ENCODE measurements at places on chromosomes 1 and 21.

GRCh38 chr1:44628962-44629756 lies 45.1 kb downstream of the TMEM53 start:
- DNase-seq = no peak

DNA sequence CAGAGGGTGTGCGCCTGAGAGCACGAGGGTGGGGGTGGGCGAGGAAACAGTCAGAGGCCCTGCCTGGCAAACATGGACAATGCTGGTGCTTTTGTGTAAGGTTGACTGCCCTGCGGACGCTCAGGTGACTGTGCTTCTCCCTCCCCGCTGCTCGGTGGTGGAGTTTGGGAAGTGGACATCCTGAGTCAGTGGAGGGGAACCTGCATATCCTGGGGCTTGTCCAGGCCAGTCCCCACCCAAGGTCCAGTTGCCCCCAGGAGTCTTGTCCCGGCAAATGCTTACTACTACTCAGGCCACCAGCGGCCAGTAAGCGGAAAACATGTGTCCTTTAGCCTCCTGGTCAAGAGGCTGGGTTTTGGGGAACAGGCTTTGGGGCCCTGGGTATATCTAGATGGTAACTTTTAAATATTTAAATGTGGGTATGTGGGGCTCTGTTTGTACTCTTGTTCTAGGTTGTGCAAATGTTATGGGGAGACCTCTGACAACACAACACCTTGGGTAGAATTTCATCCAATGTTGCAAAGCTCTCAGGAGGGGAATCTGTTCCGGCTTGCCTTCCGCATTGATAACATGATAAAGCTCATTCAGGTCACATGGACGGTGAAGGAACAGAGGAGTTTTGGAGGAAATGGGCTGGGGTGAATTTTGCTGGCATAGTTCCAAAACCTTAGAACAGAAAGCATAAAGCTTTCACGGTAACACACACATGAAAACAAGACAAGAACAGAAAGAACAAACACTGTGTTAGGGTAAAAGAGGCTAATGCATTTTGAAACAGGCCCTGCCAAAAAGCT lies 364.9 kb downstream of the PRDM2 start:
- no peak for DNase-seq

GRCh38 chr1:109721042-109721441 lies 9.0 kb downstream of the GSTM5 start:
- no peak for DNase-seq

GRCh38 chr1:115051850-115052249 lies 22.2 kb downstream of the TSHB start:
- DNase-seq = no peak

GRCh38 chr1:78830321-78830720 lies 176.2 kb downstream of the ADGRL4 start:
- no peak for DNase-seq

DNA sequence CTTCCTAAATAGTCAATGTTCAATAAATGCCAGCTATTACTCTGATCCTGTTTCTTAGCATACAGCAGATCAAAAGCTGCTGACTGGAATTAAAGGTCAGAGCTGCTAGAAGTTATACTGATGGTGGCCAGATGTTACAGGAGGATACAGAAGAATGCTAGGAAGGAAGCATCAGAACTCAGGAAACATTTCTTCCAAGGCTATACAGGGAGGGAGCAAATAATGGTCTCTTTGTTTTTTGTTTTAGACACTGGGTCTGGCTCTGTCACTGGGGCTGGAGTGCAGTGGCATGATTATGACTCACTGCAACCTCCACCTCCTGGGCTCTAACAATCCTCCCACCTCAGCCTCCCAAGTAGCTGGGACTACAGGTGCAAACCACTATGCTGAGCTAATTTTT lies 175.5 kb downstream of the RGS7 start:
- no peak for DNase-seq

- no peak for DNase-seq
These were observed 10.4 kb upstream of the SPATC1L start for GRCh38 chr21:46194374-46195334.

DNA sequence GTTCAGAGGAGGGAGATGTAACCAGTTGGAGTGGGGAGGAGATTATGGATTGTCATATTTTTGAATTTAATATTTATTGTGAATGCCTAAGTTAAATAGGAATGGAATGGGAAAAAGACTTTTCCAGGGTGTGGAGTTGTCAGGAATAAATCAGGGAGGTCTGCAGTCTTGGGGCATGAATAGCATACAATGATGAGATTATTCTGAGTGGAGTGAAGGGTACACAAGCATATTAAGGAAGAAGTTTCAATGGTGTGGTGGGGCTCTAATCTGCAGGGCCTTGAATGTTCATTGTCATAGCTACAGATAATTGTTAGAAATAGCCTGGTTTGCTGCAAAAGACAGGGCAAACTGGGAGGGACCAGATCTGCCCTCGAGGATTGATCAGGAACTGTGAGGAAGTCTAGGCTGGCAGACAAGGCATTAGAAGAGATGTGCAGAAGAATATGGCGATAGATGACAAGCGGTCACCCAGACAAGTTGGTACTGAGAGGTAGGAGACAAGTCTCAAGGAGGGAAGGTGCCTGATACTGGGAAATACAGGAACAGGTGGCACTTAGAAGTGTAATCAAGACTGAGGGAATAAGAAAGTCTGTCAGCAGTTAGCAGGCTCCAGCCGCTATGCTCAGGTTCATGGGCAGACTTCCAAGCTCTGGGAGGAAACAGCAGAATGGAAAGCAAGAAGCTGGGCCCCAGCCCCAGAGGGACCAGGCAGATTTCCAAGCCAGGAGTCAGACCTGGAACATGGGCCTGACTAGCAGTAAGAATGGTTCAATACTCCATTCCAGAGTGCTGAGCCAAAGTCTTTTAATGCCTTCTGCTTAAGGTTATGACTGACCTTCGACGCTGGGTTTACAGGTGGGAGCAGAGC lies 20.9 kb upstream of the RGL1 start:
- DNase-seq = no peak

DNA sequence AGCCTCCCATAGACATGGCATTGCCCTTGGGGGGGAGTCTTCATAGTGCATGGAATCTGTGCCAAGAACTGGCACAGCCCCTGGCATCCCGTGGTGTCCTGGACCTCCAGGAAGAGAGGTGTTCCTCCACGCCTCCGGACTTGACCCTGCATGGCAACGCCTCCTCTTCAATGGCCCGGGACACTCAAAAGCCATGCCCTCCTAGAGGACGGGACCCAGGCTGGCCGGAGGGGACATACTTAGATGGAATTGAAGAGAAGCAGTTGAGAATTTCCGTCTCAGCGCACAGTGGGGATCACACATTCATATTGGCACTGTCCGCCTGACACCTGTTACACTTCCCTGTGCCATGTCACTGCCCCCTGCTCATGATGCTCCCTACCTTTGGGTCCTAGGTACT lies 38.4 kb upstream of the TENT5C start:
- no peak for DNase-seq

- no peak for DNase-seq
These were observed 6.3 kb upstream of the FOXD2 start for GRCh38 chr1:47431534-47431933.

- DNase-seq = peak; percentile 69
These were observed 838 bp downstream of the CCDC28B start for GRCh38 chr1:32201011-32201855.

DNA sequence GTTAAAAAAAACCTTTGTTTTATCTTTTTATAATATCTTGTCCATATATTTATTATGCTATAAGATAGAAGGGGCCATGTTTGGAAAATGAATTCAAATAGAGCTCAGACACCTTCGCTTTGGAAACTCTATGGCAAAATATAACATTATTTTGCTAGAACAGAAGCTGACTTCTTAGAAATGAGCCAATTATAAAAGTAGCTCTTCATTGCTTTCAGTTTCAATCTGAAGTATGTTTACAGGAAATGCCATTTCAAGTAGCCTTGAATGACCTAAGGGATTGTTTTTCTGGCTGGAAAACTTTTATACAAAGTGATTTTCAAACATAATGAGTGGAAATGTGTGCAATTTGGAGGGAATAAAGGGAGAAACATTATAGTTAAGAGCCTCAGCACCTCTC lies 37.8 kb upstream of the GBP5 start:
- no peak for DNase-seq

GRCh38 chr1:62774971-62775595 lies 8.8 kb upstream of the ATG4C start:
- DNase-seq = no peak

DNA sequence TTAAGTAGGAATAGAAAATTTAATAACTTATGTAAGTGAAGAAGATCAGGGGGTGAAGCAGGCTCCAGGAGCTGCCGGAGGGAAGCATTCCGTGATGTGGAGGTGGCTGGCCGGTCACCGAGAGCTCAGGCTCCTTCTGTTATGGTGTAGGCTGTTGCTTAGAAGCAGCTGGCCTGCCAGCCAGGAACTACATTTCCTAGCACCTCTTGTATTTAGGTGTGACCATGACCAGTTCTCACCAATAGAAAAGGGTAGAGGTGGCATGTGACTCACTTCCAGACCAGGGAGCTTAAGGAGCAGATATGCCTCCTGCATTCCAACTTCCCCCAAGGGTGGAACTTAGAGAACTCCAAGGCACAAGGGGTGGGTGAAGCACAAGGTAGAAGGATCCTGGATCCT lies 120.7 kb downstream of the ACTL8 start:
- DNase-seq = no peak

GRCh38 chr1:92511541-92511940 lies 24.8 kb upstream of the GFI1 start:
- no peak for DNase-seq

GRCh38 chr1:166947398-166948043 lies 27.8 kb downstream of the ILDR2 start:
- DNase-seq = no peak

GRCh38 chr1:244454412-244454811 lies 2.7 kb upstream of the ADSS2 start:
- DNase-seq = no peak

DNA sequence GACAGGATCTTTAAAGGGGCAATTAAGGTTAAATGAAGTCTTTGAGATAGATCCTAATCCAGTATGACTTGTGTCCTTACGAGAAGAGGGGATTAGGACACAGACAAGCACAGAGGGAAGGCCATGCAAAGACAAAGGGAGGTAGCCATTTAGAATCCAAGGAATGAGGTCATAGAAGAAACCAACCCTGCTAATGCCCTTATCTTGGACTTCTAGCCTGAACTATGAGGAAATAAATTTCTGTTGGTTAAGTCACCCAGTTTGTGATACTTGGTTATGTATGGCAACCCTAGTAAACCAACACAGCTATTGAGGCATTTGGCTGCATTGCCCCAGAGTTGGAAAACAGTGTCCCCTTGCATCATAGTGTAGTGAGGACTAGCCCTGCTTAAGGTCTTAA lies 121.3 kb downstream of the MAST2 start:
- no peak for DNase-seq

DNA sequence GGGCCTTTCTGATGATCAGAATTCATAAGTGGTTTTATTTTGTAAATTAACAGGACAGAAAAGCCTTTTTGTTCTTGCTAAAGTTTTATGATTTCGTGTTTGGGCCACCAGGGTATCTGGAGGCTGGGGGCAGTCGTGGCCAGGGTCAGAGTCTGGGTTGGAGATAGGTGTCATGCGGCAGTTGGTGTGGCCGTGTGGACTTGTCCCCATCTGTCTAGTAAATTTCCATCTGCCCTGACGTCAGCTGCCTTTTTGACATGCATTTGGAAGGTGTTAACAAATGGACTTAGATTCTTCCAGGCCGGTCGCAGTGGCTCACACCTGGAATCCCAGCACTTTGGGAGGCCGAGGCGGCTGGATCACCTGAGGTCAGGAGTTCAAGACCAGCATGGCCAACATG lies 56.8 kb downstream of the SKI start:
- DNase-seq = no peak

GRCh38 chr1:34768856-34769255 lies 9.3 kb downstream of the GJB4 start:
- DNase-seq = no peak

- DNase-seq = no peak
These were observed 8.7 kb downstream of the C1orf74 start for GRCh38 chr1:209775678-209776077.

GRCh38 chr1:46798810-46799209 lies at the start of gene CYP4B1:
Gene CYP4B1, plus strand, starts transcription at chr1:46799046. Its CDS starts 36 bp downstream, at chr1:46799082.
- DNase-seq = no peak

DNA sequence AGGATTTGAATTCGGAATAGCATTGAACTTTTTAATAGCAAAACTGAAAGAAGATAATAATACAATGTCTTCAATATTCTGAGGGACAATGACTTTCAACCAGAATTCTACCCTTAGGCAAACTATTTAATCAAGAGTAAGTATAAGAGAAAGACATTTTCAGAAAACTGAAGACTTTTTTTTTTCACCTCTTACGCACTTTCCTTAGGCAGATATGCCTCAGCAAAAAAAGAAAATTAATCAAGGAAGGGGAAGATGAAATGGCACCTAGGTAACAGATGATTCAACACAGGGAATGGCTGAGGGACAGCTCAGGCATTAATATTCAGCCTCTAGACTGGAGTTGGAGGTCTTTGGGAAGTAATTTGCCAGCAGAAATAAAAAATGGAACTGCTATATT lies 184.9 kb downstream of the URB2 start:
- no peak for DNase-seq

- no peak for DNase-seq
These were observed 2.7 kb upstream of the OR10J4 start for GRCh38 chr1:159429074-159429861.

GRCh38 chr1:216598448-216598847 lies 124.8 kb downstream of the ESRRG start:
- no peak for DNase-seq

DNA sequence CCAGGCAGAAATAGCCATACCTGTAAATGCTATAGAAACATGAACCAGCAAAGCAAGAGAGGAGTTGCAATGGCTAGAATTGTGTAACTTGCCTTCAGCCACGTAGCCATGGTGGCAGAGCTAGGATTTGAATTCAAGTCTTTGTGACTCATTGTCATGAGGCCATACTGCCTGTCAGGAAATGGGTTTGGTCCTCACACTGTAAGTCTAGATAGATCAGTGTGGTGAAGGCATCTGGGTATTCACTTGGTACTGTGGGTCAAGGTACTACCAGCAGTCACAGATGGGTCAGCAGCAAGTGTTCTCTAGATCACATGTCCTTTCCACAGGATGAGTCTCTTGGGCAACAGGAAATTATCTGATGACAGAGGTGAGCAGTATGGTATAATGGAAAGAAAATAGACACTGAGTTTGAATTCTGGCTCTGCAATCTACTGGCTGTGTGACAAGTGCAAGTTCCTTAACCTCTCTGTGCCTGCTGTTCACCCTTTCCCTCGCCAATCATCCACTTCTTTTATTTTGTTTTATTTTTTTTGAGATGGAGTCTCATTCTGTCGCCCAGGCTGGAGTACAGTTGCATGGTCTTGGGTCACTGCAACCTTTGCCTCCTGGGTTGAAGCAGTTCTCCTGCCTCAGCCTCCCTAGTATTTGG lies 36.9 kb downstream of the FGGY start:
- no peak for DNase-seq

GRCh38 chr21:24220446-24220845 lies 1386.8 kb downstream of the MRPL39 start:
- DNase-seq = no peak

DNA sequence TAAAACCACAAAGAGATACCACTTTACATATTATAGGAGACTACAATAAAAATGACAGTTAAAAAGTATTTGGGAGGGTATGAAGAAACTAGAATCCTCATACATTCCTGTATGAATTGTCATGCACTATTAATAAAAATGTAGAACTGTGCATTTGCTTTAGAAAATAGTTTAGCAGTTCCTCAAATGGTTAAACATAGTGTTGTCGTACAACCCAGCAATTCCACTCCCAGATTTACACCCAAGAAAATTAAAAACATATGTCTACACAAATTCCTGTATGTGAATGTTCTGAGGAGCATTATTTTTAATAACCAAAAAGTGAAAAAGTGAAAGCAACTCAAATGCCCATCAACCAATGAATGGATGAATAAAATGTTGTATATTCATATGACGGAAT lies 23.1 kb upstream of the PDE4B start:
- no peak for DNase-seq

- no peak for DNase-seq
These were observed 195.2 kb downstream of the TOMM20 start for GRCh38 chr1:234933475-234933874.
